NCI-H1436 (cell line): ENCODE measurements at places on chromosomes 12 and 14.

DNA sequence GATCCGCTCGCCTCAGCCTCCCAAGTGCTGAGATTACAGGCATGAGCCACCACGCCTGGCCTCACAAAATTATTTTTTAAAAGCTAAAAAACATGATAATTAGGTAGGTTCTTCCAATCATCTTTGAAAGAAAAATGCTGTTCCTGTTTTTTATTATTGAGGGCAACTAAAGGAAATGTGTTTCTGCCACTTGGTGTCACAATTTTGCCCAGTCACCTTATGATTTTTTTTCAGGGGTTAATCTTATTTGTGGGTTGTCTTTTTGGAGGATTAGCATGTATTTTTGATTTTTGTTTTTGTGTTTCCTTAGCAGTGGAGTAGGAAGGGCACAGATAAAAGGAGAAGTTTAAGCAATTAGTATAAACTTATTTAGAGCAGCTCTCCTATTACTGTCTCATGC is 79.8 kb downstream of the PRORP start:
- no peak for DNase-seq

- DNase-seq: peak; percentile 61
These were observed 14.5 kb upstream of the CCT2 start for GRCh38 chr12:69570545-69571399.

DNA sequence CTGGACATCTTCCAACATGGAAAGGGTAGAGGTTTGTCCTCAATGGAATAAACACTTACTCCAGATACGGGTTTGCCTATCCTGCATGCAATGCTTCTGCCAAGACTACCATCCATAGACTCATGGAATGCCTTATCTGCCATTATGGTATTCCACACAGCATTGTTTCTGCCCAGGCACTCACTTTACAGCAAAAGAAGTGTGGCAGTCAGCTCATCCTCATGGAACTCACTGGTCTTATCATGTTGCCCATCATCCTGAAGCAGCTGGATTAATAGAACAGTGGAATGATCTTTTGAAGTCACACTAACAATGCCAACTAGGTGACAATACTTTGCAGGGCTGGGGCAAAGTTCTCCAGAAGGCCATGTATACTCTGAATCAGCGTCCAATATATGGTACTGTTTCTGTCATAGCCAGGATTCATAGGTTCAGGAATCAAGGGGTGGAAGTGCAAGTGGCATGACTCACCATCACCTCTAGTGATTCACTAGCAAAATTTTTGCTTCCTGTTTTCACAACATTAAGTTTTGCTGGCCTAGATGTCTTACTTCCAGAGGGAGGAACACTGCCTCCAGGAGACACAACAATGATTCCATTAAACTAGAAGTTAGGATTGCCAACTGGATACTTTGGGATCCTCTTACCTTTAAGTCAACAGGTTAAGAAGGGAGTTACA is 140.4 kb downstream of the SLC35F4 start:
- DNase-seq: no peak

DNA sequence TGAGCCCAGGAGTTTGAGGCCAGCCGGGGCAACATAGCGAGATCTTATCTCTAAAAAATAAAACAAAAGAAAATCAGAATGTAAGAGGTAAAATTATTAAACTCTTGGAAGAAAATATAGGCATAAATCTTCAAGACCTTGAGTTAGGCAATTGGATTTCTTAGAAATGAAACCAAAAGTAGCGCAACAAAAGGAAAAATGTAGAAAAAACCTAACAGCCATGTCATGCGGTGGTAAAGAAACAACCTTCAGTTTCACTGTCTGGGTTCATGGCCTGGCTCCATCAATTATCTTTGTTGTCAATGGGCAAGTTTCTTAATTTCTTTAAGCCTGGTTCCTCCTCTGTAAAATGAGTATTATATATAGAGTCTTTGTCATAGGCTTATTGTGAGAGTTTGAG is 5.6 kb upstream of the GCH1 start:
- no peak for DNase-seq

GRCh38 chr14:78359581-78359980 is 189.4 kb downstream of the NRXN3 start:
- DNase-seq: no peak

- DNase-seq: no peak
These were observed 2.4 kb upstream of the RAB15 start for GRCh38 chr14:64974563-64974962.

GRCh38 chr12:64560396-64561301 is 49.6 kb upstream of the RASSF3 start:
- no peak for DNase-seq

DNA sequence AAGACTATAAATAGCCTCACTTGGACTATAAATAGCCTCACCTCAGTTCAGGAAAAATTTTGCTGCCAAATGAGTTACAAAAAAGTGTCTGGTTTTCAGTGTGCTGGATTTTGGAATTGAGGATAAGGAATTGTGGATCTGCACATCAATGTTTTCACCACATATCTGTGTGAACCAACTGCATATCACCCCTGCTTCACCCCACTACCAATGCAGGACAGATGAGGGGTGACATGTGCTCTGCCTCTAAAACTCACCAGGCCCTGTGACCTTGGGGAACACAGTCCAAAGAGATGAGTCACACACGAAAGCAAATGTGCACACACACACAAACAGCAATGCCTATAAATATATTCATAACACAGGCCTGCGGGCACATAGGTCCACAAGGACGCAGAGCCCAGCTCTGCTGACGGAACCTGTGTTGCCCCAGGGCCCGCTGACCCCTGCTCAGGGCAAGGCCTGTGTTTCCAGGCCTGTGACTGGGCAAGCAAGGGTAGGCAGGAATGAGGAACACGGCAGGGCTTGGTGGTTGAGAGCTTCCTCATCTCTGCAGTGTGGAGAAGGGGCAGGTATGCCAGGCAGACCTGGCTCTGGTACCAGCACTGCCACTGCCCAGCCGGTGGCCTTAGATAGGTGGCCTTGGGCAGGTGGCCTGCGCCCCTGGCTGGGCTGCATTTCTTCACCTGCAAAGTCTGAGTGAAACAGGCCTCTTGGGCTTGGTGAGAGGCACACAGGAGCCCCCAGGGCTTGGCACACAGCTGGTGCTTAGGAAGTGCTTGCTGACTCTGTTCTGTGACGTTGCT is 82.4 kb downstream of the ARL6IP4 start:
- no peak for DNase-seq

DNA sequence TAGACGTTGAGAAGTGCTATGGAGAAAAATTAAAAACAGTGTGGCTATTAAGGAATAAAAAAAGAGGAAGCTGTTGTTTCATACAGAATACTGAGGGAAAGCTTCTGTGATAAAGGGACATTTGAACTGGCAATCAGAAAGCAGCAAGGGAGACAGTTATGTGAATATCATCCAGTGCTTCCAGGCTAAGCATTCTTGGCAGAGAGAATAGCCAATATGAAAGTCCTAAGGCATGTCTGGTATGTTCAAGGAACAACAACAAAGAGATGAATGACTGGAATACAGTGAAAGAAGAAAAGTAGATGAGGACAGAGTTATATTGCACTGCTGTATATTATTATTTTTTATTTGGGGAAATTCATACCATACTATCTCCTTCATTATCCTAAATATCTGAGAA is 23.9 kb downstream of the SCAF11 start:
- no peak for DNase-seq

DNA sequence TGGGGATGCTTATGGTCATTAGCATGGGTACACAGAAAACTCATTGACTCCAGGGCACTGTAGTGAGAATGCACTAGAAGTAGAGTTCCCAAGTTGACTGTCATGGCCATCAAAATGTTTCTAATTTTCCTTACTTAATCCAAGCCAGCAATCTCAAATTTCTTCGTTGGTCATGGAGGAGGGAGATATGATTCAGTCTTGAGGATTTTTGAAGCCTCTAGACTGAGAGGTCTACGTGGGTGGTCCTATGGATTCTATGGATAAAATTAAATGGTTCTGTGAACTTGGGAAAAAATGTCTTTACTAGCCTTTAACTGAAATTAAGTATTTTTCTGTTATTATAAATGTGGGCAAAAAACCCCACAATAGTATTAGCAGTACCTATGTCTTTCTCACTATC is 508.5 kb downstream of the FUT8 start:
- DNase-seq: no peak

- DNase-seq: no peak
These were observed 16.8 kb upstream of the FAR2 start for GRCh38 chr12:29132316-29132715.

- no peak for DNase-seq
These were observed 287.8 kb downstream of the NAV3 start for GRCh38 chr12:78118486-78118885.

DNA sequence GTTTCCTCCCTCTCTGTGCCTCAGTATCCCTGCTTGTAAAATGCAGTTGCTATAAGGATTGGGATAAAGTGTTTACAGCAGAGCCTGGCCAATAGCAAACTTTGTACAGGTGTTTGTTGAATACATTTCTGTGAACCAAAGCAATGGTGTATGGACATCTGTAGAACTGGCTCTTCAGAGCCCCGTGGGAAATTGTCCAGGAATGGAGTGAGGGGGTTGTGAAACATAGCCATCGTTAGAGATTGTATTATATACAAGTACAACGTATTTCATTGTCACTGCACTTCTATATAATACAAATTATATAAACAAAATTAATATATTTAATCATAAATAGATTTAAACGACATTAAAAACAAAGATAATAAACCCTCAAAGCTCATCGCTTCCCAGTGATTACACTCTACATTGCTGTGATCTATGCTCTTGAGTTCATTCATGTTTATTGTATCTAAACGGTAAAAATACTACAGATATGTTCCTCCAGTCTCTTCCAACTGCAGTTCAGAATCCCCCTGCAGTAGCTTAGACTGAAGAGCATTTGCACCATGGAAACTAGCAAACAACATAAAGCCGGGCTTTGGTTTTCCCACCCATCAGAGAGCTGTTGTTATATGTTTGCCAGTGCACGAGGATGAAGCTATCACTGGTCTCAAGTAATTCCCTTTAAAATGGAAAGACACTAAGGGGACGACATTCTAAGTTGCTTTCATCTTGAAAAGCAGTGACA is 216.7 kb downstream of the TMEM132C start:
- DNase-seq: no peak

- DNase-seq: no peak
These were observed 67.3 kb downstream of the STXBP6 start for GRCh38 chr14:24982472-24983155.

GRCh38 chr14:92792885-92793284 is 1.2 kb upstream of the GOLGA5 start:
- DNase-seq: no peak

DNA sequence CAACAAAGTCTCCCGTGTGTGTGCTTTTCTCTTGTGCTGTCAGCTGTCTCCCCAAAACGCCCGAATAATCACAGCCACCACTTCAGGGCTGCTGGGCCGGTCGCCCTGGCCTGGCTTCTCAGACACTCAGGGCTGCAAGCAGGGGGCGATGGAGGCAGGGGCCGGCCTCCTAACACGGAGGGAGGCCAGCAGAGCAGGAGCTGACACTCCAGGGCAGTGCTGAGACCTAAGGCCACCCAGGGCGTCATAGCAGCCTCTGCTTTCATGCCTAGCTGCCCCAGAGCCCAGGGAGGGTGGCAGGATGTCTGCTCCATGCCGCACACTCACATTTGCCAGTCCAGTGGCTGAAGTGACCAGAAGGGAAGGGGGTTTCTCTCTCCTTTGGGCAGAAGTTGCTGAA is 25.6 kb downstream of the STX2 start:
- no peak for DNase-seq

DNA sequence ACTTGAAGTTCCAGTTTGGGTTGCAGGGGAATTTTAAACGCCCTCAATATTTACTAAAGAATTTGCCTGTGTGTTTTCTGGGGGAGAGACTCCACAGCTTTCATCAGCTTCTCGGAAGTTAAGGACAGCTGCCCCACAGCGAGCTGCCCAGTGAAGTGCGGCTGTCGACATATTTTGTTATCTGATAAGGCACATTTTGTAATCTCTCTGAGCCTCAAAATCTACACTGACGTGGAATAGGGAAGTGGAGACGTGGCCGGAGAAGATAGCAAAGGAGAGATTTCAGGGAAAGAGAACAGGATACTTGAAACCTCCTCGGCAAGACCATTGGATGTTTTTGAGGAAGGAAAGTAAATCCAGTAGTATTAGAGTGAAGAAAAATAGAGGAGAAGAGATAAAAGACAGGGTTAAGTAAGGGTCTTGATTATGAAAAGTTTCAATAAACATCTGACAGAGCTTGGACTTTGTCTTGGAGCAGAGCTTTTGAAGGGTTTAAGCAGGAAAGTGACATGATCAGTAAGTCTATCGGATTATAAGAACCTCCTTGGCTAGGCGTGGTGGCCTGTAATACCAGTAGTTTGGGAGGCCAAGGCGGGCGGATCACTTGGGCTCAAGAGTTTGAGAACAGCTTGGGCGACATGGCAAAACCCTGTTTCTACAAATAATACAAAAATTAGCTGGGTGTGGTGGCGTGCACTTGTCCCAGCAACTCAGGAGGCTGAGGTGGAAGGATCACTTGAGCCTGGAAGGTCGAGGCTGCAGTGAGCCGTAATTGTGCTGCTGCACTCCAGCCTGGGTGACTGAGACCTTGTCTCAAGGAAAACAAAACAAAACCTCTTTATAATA is 1.1 kb downstream of the POLR3B start:
- DNase-seq: no peak

GRCh38 chr14:104687601-104688504 is 1.6 kb upstream of the INF2 start:
- DNase-seq: no peak

- DNase-seq: peak; percentile 9
These were observed 4.8 kb downstream of the MEG3 start for GRCh38 chr14:100830681-100831080.

DNA sequence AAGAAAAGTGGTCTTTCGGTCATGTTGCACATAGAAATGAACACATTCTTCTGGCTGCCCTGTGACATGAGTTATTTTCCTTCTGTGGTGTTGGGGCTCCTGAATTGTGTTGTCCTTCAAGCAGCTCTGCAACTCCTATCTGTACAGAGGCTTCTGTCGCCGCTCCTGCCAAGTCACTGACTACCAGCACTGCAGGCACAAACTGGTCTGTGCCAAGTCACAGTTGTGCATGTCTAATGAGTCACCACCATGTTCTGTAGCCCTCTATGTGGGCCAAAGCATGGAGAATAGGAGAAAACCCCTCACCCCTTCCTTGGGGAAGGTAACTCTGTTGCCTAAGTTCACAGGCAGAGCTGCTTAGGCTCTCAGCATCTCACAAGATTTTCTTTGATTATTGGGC is 283.3 kb downstream of the RPL10L start:
- DNase-seq: no peak
